ENCODE measurements at places on chromosomes 12 and 14. TPM values are rescaled to one million over a fixed set of nuclear protein-coding genes. Genes with fewer than 3 reads are reported as not detected.

The NR1H4 gene
- total RNA-seq = 0.81 TPM

The HOXC6 gene
- total RNA-seq = 17.4 TPM

The RNASE7 gene
- 0.66 TPM for total RNA-seq

The REP15 gene
- 2.3 TPM for total RNA-seq

The JAG2 gene
- total RNA-seq = 33.7 TPM

The MYH7 gene
- total RNA-seq = not detected

The DDX54 gene
- total RNA-seq = 69.0 TPM

The EFS gene
- 76.8 TPM for total RNA-seq

Data from mesothelial cell of epicardium (in vitro differentiated cells).